NCI-H1048 (cell line): ENCODE measurements at places on chromosomes 7 and 10.

GRCh38 chr7:106462365-106462859, 177.6 kb upstream of the NAMPT start:
- DNase-seq = no peak

GRCh38 chr7:105837765-105838626, 38.4 kb downstream of the ATXN7L1 start:
- no peak for DNase-seq

DNA sequence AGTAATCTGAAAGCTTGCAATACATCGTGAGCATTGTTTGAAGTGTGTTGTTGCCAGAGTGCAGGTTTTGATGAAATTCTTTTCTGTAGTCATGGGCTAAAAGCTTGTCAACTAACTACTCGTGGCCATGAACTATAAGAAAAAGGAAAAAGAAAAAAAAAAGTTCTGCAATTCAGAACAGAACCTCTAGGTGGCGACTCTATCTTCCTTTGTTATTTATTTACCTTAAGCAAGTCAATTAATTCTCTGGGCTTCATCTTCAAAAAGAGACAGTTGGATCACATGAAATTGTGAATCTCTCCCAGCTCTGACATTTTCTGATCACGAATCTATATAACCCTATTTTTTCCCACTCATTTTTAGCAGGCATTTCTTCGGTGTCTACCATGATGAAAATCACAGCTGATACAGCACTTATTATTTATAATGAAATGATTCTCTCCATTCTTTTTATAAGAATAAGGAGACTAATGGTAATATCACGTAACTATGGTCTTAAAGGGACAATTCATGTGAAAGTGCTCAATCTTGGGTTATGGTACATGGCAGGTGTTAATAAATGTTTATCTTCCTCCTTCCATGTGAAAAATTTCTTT, 18.8 kb downstream of the TMEM196 start:
- DNase-seq = peak; percentile 1

DNA sequence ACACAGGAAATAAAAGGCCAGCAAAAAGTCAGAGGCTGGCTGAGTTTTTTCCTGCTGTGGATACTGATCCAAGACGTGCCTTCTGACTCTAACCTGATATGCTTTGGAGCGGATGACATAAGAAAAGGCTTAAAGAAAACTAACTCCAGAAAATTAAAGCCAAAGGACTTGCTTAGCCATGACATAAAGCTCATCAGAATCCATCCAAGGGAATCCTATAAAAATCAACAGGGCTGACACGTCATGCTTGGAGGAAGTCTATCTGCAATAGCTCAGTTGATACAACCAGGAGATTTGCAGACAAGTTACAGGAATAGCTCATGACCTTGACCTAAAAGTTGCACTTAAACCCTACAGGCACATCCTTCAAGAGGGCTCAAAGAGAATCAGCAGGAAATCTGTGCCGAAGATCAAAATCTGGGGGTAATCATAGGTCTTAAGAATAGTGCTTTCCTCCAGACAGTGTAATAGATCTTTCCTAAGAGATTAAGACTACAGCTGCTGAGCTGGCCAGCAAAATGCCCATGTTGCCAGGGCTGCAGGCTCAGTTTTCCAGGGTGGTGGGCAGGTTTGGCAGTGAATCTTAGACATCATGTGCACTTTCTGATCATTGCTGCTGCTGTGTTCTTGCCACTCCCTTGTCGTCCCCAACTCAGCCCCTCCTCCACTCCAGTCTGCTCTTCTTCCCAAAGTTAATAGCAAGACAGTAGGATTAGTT, 111.5 kb upstream of the SVIL start:
- DNase-seq = no peak

- DNase-seq = no peak
Measured at GRCh38 chr7:64621656-64622055, 44.3 kb upstream of the ZNF107 start.

- no peak for DNase-seq
Measured at GRCh38 chr7:1238931-1239802, 6.5 kb downstream of the UNCX start.

DNA sequence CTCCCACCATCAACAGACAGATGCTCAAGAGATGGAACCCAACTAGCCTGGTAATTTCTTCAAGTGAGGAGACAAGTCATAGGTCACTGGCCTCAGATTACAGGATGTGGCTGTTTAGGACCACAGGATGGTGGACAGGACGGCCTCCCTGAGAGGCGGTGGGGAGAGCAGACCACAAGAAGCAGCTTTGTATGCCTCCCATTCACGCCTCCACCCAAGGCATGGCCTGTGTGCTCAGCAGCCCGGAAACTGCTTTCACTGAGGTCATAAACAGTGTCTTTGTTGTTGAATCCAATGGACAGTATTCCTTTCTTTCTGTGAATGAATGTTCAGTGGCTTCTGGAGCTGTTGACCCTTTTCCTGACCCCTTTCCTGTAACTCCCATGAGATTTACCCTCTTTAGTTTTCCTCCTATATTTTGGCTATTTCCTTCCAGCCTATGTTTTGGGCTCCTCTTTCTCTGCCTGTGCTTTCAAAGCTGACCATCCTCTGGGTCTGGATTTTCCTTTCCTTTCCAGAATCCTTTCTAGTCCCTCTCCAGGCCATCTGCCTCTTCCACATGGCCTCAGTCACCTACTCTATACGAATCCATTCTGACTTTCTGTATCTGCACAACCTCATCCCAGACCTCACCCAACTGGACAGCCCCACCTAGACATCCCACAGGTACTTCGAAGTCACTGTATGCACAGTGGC, 32.4 kb upstream of the INPP5F start:
- no peak for DNase-seq

DNA sequence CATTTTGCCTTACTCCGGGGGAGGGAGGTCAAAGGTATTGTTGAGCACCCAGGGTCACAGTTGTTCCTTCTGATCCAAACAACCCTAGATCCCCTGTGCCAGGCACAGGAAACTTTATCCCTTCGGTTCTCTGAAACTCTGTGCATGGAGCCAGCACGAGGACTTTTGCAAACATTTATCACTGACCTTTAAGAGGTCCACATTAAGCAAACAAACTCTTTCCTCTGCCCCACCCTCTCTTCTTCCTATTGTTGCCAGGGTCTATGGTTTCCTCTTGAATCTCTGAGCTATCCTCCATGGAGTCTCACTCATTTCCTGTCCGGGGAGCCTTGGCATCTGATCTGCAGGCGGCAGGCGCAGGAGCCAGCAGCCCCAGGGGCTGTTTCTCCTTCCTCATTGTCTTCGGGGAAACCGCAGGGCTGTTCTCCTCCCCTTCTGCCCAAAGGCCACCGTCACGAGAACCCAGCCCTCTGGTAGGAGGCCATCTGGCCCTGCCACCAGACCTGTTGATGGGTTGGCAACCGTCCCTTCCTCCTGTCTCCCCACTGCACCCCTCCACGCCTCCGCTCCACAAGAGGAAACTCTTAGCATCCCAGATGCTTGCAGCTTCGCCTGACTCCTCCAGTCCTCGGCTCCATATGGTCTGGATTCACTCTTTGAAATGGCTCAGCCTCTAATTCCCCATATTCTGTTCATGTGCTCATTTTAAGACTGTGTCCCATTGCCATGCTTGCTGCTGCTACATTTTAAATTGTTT, 327.3 kb upstream of the NRP1 start:
- no peak for DNase-seq

- DNase-seq = no peak
Measured at GRCh38 chr7:2864999-2865670, 21.0 kb upstream of the GNA12 start.

DNA sequence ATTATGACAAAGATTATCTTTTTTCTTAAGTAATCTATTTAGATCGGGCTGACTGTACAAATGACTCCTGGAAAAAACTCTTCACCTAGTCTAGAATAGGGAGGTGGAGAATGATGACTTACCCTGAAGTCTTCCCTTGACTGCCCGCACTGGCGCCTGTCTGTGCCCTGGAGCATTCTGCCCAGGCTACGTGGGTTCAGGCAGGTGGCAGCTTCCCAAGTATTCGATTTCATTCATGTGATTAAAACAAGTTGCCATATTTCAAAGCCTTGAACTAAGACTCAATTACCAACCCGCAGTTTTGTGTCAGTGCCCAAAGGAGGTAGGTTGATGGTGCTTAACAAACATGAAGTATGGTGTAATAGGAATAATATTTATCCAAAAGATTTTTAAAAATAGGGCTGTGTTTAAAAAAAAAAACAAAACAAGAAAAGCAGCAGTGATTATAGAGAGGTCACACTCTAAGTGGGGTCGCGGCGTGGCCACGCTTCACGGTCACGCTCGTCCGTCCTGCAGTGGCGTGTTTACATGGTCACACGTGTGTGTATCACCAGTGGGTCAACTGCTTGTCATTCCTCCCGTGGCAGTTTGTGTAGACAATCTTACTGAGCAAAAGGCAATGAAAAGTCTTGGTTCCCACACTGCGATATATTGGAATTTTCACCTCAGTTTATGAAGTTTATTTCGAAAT, 10.8 kb downstream of the INSIG1 start:
- no peak for DNase-seq

GRCh38 chr7:82067628-82068264, 297.9 kb upstream of the HGF start:
- DNase-seq = no peak

DNA sequence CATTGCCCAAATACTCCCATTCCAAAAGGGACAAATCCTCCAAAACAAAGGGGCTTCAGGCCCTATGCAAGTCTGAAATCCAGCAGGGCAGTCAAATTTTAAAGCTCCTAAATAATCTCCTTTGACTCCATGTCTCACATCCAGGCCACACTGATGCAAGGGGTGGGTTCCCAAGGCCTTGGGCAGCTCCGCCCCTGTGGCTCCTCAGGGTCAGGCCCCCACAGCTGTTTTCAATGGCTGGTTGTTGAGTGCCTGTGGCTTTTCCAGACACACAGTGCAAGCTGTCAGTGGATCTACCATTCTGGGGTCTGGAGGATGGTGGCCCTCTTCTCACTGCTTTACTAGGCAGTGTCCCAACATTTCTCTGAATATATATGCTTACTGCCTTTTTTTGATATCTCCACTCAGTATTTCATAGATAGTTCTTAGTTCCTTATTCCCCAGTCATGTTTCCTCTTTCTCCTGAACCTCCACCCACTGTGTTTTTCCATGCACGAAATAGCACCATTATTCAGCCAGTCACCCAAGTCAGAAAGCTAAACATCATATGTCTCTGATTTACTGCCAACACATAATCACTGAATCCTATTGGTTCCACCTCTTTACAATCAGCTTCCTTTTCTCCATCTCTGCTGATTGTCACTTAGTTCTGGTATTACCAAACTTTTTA, 172.6 kb upstream of the CACNA2D1 start:
- DNase-seq = no peak

- DNase-seq = no peak
Measured at GRCh38 chr10:113961182-113962031, 82.3 kb upstream of the ADRB1 start.

DNA sequence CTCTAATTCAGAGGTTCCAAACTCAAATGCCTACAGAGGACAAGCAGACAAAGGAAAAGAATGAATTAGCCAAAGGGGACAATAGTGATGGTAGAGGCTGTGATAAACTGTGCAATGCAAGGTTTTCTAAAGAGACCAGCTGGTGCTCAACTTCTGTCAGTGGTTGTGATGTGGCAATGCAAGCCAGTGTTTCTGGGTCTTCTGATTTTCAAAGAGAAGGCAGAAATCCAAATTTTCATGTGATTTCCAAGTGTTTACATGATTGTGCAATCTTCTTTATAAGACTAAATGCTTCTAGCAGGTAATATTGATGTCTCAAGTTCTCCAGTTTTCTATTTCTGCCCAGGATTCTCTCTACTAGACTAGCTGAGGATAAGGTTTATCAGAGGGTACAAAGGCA, 135.9 kb downstream of the PCDH15 start:
- no peak for DNase-seq

DNA sequence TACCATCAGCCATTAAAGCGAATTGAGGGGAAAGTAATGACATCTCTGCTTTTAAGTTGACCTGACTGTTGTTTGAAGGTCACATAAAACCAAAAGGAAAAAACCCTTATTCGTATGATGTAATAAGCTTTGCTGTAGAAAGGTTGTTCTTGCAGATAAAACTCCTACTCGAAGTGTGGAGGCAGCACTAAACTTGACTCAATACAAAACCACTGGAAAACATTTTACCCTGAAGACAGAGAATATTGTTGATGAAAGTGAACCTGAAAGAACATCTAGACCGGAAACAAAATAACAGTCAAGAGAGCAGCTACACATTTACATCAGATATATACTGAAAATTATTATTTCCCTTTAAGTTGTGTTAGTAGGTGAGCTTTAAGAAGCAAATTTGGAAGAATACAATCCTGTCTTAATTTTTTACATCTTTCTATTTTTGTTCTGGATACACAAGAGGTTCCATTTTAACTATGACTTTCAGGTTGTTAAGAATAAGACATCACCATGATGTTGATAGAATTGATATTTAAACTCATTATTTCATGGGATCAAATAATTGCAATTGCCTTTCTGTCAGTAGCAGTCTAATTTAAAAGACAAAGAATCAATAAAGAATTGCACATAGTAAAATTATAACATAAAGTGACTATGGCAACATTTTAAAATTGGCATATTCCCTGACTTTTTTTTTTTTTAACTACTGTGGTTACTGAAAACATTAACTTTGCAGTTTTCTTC, 6.4 kb downstream of the ETV1 start:
- no peak for DNase-seq

DNA sequence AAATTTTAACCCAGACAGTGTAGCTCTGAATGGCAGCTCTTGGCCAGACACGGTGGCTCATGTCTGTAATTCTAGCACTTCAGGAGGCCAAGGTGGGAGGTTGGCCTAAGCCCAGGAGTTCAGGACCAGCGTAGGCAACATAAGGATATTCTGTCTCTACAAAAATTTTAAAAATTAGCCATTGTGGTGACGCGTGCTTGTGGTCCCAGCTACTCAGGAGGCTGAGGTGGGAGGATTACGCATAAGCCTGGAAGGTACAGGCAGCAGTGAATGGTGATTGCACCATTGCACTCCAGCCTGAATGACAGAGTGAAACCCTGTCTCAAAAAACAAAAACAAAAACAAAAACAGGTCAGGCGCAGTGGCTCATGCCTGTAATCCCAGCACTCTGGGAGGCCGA, 50.0 kb downstream of the SUFU start:
- no peak for DNase-seq

DNA sequence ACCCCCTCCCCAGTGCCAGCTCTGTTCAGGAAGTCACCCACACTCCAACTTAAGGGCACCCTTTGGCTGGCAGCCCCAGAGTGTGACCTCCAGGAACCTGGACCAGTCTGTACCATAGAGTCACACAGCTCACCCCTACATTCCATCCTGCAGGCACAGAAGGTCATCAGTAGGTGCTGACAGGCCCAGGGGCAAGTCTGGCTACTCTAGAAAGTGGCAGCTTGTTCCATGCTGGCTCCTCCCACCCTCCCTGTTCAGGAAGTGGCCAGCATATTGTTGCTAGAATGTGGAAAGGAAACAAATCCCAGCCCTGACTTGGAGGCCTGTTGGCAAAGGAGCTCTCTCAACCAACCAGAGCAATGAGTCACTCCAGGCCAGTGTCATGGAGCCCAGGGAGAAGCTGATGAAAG, 3.2 kb upstream of the NCOA4 start:
- no peak for DNase-seq

DNA sequence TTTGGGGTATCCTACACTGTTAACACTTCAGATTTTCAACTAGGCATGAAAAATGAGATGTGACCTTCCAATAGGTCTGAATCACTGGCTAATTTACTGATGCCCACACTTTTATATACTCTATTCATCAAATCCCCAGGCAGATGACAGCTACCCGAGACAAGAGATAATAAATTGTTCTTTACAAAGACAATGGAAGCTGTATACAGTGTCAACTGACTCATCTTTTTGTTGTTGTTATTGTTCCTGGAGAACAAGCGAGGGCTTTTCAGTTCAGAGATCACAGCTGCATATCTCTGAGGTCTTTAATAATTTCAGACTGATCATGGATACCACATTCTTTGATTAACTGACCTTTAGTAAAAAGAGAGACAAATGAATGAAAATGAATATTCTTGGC, 228.9 kb downstream of the SDHAF3 start:
- DNase-seq = no peak
